IMR-90 (cell line): ENCODE measurements at places on chromosomes 12 and 14. TPM values are rescaled to one million over a fixed set of nuclear protein-coding genes. Genes with fewer than 3 reads are reported as not detected.

GRCh38 chr14:25004389-25004809 is 45.5 kb downstream of the STXBP6 start:
- no peak for DNase-seq

DNA sequence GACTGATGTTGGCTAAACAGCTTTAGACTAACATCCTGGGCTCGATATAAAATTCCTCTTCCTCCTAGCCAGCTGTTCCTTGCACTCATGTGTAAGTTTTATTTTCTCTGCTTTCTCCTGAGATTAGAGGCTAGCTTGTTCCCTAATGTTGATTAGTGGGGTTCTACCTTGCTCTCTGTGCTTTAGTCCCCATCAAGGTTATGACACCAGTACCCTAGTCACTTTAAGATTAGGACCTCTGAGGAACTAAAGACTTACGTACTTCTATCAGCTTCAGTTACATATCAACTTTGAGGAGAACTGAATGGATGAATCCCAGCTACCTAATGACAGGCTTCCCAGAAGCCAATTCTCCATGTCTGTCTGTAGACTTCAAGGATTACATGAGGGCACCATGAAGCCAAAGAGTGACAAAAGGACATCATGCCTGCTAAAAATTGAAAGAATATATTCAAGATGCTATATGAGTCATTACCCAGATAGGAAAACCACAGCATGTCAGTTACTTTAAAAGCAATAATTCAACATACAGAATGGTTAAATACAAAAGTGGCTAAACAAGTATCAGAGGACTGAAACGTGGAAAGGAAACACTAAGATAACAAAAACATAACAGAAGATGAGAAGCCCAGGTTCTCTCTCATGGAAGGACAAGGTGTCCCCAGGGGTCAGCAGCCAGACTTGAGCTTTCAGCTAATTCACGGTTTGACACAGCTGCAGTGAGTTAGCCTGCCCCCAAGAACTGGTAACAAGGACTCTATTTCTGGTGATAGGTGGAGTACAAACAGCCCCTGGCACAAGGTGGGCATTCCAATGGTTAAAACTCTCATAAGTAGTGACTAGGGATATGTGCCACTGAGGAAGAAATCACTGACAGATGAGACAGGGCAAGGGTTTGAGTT is 20.4 kb downstream of the ADAM20 start:
- no peak for DNase-seq

DNA sequence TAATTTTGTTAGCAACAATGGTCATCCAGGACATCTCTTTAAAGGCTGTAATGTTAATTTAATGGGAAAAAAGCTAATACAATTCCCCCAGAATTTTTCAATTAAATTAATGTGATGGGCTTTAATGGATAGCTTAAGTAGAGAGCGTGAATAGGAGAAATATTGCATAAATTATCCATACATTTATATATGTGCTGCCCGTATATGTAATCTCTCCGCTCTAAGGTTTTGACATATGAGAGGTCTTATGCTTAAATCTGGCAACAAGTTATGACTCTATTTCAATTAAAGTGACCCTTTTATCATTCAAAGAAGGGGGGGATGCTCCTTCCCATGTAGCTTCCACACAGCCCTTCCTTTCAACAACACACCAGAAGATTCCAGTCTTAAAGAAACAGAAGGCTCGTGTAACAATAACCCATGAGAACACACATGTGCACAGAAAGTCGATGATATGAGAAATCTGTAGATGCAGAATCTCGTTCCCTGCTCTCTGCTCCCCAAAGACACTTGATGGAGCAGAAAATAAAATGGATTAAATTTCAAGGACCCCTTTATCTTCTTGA is 24.0 kb downstream of the MAP1LC3B2 start:
- DNase-seq: no peak

DNA sequence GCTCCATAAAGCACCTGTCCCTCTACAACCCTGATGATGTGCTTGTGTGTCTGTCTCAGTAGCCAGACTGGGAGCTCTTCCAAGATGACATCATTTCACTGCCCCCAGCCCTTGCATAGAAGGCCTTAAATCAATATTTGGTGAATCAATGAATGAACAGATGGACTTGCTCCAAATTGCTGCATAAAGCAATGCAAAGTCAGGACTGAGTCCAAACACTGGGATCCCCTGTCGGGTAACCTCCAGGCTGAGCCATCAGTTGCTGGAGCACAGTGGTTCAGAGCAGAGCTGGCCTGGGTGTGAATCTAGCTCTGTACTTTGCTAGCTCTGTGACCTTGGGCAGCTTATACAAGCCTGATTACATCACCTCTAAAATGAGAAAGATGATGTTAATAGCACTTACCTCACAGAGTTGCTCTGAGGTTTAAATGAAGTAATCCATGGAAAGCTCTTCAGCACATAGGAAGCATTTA is 120.3 kb upstream of the VASH1 start:
- no peak for DNase-seq

DNA sequence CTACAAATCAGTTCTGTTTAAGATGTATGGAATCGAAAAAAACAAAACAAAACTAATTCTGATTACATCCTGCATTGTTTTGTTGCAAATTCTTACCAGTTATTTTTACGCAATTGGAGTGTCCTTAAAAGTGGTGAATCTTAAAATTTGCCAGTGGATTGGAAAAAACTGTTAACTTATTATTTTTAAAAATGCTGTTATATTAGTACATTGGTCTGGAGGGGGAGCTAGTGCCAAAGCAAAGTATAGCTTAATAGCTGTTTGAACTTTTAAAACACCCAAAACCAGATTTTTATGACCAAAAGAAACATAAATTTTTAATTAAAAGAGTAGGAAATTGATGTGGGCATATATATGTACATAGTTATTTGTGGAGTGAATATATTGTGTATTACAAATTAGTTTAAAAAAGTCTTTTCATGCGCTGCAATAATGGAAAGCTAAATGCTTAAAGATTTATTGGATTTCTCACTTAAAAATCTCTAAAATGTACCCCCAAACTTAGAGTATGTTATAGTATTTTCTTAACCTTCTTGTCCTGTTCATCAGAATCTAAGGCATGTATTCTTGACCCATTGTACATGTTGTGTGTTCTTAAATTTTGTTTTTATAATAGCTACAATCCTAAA is 2.5 kb downstream of the FUT8 start:
- peak; percentile 50 for DNase-seq

DNA sequence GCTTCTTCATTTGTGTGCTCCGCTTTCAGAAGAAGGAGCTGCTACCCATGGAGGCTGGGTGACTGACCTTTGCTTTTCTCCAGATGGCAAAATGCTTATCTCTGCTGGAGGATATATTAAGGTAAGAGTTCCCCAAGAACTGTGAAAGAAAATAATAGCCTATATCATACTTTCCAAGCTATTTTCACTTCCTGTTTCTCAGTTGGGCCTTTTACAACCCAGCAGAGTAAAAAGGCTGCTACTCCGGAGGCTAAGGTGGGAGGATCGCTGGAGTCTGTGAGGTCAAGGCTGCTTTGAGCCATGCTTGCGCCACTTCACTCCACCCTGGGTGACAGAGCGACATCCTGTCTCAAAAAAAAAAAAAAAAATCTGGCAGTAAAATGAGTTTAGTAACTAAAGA is 82.1 kb downstream of the APAF1 start:
- DNase-seq: no peak

Gene ADAMTS20
- not detected in 2 replicates for total RNA-seq

Gene IGF1
- total RNA-seq: under 0.01 and 0.28 TPM in 2 replicates

DNA sequence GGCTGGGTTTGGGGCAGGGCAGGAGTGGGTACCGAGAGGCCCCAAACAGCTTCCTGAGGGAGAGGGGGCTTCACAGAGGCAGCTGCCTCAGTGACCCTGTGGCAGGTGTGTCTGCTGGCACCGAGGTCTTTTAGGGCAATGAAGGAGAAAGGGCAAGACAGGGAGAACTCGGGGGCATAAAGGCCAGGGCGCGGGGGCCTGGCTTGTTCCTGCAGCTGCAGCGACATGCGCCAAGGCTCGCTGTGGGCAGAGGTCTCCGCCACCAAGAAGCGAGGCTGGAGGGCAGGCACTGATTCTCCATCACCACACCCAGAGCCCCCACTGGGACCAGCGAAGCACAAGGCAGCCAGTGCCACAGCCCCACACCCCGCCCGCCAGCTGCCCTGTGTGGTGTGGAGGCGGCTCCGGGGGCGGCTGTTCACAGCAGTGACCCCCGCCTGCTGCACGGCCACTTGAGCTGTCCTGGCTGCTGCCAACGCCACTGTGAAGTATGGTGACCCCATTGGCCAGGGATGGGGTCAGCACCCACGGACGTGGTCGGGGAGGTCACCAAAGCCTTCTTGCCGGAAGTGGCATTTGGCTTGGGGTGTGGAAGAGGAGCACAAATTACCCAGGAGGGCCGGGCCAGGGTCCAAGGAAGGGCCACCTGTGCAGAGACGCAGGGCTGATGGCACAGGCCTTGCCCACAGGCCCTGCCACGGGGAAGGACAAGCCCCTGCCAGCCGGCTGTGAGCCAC is 16.4 kb downstream of the BAG5 start:
- no peak for DNase-seq
